ENCODE measurements at places on chromosomes 3 and 15.

GRCh38 chr3:14137445-14137844 is 12.6 kb downstream of the TMEM43 start:
- no peak for DNase-seq

DNA sequence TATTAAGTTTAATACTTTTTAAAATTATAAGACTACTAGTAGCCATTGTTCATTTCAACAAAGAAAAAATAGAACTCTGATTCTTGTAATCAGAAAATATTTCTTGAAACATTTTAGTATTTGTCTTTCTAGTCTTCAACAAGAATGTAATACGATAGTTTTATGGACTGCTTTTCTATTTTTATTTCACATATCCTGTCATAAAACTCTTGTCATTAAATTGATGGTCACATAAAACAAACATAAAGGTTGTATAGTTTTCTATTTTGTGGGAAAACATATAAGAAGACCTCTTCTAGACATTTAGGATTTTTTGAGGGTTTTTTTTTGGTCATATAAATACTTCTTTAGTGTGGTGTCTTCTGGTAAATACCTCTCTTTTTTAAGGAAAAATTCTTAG is 62.4 kb downstream of the ATP2C1 start:
- DNase-seq: no peak

GRCh38 chr15:72541674-72542073 is 67.5 kb downstream of the ARIH1 start:
- DNase-seq: no peak

DNA sequence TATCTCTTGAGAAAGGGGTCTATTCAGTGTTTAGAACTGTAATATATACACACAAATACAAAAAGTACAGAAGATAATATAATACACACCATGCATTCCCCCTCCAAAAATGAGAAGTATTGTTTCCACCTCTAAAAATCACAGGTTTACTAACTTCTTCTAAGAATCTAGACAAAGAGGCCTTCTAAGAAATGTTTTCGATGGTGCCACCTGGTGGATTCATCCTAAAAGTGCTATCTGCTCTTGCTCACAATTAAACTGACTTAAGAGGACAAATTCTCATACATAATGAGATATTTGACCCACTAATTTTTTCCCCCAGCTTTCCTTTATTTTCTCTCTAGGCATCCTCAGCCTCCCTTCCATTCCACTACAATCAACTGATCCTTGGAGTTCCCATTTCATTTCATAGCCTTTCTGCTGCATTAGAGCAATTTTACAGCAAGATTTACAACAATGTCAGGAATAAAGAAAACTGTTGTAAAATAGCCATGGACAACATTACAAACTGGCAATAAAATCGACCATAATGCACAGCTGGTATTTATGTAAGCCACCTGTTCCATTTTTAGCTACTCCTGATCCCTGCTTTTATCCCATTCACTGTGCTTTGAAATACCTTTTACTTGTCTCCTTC is 124.6 kb downstream of the ARRDC4 start:
- peak; percentile 71 for DNase-seq

DNA sequence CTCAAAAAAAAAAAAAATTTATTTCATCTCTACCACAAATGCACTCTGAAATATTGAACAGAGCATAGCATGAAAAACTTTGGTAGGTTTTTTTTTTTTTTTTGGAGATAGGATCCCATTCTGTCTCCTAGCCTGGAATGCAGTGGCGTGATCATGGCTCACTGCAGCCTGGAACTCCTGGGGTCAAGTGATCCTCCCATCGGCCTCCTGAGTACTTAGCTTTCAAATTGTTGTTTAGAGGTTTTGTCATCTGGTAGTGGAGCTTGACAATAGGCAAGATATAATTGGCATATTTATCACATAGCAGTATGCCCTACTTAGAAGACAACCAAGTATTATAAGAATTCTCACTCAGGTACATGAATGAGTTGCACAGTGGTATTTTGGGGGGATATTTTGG is 234.2 kb upstream of the ST8SIA2 start:
- no peak for DNase-seq

DNA sequence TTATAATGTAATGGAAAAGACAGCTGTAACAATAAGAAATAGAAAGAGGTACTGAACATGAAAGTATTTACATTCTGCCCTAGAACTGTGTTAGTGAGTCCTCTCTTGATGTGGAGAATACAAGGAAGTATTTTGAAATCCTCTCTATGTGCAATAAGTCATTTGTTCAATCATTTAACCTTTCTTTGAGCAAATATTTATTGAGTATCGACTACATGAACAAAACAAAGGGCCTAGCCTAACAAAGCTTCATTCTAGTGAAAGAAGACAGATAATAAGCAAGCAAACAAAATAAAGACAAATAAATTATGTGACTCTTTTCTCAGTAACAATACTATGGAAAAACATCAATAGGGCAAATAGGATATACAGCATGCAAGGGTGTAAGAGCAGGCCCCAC is 354.9 kb upstream of the ATP11B start:
- no peak for DNase-seq

DNA sequence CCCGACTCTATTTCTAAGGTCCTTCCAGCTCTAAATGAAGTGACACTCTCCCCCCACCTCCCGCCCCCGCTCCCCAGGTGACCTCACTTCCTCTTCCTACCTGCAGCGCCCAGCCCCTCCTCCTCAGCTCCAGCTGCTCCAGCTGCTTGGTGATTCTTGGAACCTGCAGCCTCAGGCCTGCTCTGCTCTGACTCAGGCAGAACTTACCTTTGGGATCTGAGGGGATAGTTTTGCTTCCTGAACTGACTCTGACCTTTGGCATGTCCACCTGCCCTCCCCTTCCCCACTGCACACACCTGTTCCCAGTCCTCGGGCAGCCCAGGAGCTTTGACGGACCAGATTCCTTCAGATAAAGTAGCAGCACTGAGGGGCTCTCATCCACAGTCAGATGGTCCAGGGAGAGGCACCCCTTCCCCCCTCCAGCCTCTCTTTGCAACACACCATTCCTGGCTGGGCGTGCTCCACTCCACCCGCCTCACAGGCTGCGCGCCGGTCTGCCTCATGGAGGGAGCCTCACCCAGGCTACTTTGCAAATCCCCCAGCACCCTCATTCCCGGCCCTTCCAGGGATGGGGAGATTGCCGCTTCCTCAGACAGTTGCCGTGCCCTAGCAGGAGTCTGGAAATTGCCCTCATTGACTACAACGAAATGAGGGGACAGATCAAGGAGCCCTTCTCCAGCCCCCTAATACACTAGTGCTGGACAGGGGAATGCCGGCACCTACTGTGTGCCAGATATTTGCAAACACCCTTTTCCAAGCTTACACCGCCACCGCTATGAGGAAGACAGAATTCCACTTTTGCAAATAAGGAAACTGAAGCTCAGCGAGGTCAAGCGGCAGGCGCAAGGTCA is 692 bp upstream of the C15orf39 start:
- DNase-seq: no peak

Measured in SW 1271 (cell line).